ENCODE measurements at places on chromosomes 2 and 18.

DNA sequence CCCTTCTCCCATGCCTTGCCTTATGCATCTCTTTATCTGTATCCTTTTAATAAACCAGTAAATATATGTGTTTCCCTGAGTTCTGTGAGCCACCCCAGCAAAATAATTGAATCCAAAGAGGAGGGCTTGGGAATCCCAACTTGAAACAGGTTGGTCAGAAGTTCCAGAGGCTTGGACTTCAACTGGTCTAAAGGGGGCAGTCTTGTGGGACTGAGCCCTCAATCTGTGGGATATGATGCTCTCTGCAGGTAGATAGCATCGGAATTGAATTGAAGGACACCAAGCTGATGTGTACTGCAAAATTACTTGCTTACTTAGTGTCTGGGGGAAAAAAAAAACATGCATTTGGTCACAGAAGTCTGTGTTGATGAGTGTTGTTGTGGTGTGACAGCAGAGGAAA, 1033.5 kb upstream of the TMEFF2 start:
- no peak for DNase-seq

DNA sequence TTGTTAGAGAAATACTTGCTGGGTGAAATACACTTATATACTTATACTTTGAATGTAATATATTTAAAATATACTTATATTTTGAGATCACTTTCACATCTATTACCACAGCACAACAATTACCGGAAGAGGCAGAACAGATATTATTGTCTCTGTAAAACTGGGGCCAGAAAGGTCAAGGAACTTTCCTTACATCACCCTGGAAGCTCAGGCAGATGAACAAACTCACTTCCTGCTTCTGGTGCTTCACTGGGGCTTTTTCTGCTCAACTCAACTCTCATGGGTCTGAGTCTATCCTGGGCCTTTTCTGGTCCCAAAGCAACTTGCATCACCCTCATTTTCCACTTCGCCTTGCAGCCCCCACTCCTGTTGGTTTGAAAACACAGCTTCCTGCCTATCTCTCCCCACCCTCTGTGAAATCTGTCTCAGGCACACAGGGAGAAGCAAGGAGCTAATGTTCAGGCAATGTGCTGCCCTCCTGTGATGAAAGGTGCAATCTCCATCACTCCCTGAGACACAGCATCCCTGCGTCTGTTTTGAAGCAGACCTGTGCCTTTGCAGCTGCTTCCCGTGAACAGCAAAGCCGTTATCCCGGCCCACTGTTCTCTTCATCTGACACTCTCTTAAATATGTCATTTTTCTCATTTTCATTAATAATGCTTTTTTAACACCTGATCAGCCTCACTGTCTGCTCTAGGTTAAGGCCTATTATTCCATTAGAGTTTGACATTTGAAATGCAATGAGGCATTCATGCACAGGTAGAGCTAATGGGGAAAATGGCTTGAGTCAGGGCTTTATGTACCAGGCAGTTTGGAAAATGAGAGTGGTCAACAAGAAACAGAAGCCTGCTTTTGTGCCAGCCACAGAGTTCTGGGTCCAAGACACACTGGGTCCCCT, 251.9 kb upstream of the CHAC2 start:
- DNase-seq: no peak

DNA sequence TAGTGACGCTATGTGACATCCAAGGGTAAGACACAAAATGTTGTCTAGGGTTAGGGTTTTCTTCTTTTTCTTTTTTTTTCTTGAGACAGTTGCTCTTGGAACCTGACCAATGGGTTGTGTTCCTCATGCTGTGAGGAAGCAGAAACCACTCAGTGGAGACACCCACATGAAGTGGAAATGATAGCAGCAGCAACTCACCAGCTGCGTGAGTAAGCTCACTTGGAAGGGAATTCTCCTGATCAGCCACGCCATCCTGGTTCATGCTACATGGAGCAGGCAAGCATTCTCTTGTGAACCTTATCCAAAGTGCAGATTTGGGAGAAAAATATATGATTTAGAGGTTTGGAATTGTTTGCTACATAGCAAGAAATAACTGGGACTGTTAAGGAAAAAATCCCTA, 863.7 kb downstream of the EPHA4 start:
- DNase-seq: peak; percentile 84

- DNase-seq: no peak
Measured at GRCh38 chr2:232636788-232637420, 3.5 kb downstream of the EFHD1 start.

- DNase-seq: no peak
Measured at GRCh38 chr2:145638675-145639074, 1118.8 kb upstream of the ZEB2 start.

DNA sequence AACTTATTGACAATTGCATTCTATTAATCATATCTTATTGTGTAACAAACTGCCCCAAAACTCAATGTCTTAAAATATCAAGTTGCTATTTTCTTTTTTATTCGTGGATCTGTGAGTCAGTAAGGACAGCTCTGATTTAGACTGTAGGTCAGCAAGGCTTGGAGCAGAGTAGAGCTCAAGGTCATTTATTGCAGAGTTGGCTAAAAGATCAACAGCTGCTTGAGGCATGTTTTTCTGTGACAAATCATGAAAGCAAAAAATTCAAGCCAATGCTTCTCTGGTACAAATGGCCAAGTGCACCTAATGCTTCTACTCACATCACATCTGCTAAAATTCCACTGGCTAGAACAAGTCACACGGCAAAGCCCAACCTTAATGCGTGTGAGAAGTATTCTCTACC, 497.7 kb upstream of the LRATD1 start:
- DNase-seq: no peak

DNA sequence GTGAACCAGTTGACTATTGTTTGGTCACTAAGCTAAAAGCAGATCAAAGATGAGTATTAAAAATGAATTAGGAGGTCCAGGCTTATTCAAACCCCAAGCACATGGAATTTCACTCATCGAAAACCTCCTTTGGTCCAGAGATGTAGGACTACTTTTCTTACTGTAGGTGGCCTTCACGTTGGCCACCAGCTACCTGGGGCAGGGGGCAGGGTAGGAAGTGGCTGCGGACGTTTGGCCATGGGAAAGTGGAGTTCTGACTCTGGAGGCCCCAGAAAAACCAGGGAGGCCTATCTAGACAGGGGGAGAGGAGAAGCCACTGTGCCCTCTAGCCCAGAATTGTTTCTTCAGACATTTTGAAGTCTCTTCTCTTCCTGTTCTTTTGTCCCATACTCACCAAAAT, 31.8 kb upstream of the CABLES1 start:
- DNase-seq: no peak

GRCh38 chr18:75635096-75635495, 207.6 kb upstream of the SMIM21 start:
- DNase-seq: no peak

GRCh38 chr2:69022548-69022947, 9.6 kb downstream of the ANTXR1 start:
- no peak for DNase-seq

GRCh38 chr2:12361506-12361905, 355.2 kb upstream of the TRIB2 start:
- no peak for DNase-seq

DNA sequence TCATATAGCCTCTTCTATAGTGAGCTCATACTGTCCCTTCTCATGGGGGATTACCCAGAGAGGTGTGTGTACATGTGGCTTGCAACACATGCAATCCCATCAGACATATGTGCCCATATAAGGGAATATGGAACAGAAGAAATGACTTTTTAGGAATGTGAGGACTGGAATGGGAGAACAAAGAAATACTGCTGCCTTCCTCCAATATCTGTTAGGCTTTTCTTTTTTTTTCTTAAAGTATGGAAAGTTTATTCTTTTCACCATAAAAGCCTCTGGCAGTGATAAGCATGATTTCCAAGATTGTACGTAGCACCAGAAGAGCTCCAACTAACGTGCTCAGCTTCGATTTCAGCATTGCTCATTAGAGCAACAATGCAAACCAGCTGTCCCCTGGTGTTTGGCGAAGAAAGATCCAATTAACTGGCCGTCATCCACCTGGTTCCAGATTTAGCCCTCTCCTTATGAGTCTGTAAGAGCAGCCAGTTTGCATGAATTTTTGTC, 113.6 kb downstream of the ADCYAP1 start:
- DNase-seq: peak; percentile 25

- no peak for DNase-seq
Measured at GRCh38 chr18:50199346-50199855, 4.5 kb upstream of the MYO5B start.

GRCh38 chr2:219713110-219713509, 85.7 kb downstream of the SLC4A3 start:
- peak; percentile 37 for DNase-seq

DNA sequence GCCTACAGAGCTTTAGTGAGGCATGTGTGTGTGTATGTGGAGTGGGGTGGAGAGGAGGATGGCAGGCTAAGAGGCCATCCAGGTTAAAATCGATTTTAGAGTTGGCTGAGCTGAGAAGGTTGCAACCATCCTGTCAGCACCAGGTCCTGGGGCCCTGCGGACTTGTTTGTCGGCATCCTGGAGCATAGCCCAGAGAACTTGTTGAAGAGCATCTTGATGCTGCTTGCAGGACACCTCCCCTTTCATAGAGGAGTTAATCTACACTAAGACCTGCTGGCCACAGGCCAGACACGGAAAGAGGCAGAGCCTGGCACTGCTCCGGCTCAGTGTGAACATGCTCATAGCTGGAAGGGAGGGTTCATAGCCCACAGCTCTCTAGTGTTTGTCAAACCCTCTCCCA, 72.1 kb upstream of the RGPD5 start:
- no peak for DNase-seq

- DNase-seq: no peak
Measured at GRCh38 chr2:10260130-10260529, 42.6 kb upstream of the HPCAL1 start.

DNA sequence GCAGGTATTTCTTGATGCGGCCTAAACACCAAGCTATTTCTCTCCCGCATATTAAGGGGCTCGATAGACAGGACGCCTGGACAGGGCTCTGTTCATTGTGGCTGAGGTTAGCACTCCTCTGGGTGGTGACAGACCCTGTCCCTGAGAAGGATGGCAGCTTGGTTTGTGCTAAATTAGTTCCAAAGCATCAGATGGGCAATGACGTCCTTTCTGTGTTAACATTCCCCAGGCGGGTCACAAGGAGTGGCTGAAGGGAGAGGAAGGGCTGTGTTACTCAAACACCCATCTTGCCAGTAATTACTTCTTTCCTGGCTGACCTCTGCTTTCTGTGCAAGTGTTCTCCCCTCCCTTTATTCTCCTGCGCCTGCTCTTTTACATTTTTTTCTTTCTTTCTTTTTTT, 75.0 kb downstream of the TMEM247 start:
- DNase-seq: peak; percentile 34

DNA sequence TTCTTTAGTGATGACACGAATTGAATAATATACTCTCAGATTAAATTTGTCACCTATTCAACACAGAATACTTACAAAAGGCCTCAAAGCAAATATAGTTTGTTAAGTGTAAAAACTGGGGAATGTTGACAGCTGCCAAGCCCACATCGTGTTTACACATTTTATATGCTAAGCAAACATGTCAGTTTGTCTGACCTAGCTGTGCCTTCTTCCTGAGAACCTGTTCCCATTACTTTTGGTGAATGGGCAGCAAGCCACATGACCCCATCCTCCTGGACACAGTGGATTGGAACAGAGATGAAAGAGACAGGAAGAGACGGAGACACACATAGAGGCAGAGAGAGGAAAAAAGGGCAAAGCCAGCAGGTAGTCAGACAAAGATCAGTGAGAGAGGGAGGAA, 22.9 kb upstream of the CUL3 start:
- no peak for DNase-seq

- DNase-seq: no peak
Measured at GRCh38 chr2:10720306-10720705, 1.1 kb upstream of the ATP6V1C2 start.

DNA sequence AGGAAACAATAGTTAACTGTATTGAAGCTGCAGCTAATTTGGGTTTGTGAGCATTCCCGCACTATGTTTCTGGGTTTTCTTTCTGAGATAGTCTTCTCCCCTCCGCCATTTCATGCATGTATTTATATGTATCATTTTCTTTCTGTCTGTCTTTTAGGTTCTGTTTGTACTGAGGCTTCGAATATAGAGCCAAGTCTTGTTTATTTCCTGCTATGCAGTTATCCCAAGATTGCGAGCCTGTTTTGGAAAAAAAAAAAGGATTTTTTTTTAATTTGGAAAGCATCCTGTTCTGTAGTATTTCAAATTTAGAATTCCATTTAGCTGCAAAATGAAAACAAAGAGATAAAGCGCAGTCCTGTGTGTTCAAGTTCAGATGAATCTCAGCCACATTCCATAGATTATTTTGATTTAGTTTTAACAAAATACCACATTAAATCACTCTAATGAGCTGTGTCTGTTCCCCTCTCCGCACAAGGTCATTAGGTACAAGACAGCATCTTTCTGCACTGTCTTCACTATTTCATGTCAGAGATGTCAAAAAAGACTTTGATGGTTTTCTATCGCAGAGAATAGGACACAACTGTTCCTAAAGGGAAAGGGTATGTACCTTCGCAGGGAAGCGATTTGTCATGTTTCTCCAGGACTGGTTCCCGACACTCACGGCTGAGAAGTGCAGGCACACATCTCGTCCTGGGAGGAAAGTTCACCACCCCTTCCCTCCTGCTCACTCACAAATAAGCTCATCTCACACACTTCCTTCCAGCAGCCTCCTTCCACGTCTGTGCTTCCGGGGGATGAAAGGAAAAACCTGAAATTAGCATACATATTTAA, 443.4 kb downstream of the ZNF516 start:
- no peak for DNase-seq

GRCh38 chr2:8253781-8254180, 428.1 kb upstream of the ID2 start:
- no peak for DNase-seq

- DNase-seq: no peak
Measured at GRCh38 chr18:45054636-45055035, 373.9 kb downstream of the SETBP1 start.

Data from AG20443 (cell line).